Head of caudate nucleus (tissue), 42 donors: ENCODE measurements at places on chromosomes 4 and X.

GRCh38 chrX:118100091-118100490, 16.5 kb downstream of the KLHL13 start:
- DNase-seq, result no peak

DNA sequence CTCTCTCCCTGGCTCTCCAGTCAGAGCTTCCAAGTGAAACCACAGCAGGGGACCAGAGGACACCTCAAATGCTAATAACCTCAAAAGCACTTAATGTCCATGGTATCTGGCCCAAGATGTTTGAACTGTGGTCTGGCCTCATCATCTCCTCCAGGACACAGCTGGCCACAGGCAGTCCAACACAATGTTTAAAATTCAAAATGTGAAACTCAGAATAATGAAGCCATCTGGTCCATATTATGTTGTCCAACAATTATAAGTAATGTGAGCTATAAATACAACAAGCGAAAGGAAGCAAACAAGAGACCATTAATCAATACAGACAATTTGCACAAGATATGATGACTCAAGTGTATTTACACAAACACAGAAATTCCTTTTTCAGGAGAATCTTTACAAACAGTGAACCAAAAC, 90.7 kb upstream of the S100G start:
- DNase-seq, result no peak

GRCh38 chr4:7909463-7910262, 30.0 kb downstream of the AFAP1 start:
- DNase-seq, result no peak

DNA sequence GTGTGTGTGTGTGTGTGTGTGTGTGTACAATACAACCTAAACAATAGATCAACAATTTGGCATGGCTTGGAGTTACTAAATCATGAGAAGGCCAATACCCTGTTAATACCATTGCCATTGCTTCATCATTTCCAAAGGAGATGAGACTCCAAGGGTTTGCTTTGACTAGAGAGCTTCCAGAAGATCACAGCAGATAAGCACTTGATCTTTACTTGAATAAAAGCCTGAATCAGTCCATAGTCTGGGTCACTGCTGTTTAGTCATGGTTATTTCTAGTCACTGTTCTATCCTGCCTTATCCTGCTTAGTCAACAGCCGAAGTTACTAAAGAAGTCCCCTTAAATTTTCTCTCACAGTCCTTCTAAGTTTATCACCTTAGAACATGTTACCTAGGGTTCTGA, 58.2 kb downstream of the RAB40AL start:
- DNase-seq, result no peak

GRCh38 chrX:39677978-39678791, 419.6 kb downstream of the BCOR start:
- DNase-seq, result peak; percentile 75
